ENCODE measurements at places on chromosomes 3 and 15.

- no peak for DNase-seq
Measured at GRCh38 chr3:27718459-27718858, 3.7 kb downstream of the EOMES start.

DNA sequence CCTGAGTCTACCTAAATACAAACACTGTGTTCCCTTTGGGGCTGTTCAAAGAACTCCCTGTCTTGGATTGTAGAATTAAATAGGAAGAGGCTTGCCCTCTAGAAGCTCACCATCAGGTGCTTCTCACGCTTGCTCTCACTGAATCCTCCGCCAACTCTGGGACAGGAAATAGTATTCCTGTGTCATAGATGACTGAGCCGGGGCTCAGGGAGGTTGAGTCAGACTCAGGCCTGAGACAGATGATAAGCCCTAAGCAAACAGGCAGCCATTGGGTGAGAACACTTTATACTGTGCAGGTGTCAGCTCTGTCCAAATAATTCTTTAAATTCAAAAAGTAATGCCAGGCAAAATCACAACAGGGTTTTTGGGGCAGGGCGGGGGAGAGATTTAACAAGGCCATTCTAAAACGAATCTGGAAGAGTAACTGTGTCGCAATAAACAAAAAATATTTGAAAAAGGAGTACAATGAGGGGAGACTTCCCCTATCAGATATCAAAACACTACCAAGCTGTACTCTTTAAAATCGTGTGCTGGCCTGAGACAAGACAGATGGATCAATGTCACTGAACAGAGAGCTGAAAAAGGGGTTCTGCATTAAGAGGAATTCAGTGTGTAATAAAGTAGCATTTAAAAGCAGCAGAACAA is 59.0 kb downstream of the EPHB3 start:
- DNase-seq = no peak

- peak; percentile 85 for DNase-seq
Measured at GRCh38 chr15:99385865-99386264, 134.6 kb downstream of the LRRC28 start.

DNA sequence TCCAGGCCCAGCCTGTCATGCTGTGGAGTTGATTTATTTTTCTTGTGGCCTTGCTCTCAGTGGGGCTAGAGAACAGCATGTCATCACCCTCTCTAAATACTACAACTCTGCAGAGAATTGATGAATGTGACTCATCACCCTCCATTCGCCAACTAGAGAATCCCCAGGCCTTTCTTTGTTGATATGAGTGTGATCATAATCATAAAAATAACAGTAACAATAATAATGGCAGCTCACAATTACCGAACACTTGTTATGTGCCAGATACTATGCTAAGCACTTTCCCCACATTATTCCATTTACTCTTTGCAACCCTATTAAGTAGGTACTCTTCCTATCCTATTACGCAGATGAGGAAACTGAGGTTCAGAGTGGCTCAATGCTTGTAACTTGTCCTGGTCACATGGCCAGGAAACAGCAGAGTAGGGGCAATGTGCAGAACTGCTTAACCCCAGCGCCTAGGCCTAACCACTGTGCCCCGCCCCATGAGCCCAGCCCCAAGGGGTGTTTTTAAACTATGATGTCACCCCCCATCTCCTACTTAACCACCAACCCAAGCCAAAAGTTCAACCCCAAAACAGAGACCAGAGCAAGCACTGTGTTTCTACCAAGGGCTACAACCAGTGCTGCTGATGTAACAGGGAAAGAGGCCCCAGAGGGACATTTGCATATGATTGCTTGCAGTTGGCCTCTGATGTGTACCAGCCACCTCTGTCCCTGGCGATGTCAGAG is 104.5 kb downstream of the ADCY5 start:
- peak; percentile 20 for DNase-seq

DNA sequence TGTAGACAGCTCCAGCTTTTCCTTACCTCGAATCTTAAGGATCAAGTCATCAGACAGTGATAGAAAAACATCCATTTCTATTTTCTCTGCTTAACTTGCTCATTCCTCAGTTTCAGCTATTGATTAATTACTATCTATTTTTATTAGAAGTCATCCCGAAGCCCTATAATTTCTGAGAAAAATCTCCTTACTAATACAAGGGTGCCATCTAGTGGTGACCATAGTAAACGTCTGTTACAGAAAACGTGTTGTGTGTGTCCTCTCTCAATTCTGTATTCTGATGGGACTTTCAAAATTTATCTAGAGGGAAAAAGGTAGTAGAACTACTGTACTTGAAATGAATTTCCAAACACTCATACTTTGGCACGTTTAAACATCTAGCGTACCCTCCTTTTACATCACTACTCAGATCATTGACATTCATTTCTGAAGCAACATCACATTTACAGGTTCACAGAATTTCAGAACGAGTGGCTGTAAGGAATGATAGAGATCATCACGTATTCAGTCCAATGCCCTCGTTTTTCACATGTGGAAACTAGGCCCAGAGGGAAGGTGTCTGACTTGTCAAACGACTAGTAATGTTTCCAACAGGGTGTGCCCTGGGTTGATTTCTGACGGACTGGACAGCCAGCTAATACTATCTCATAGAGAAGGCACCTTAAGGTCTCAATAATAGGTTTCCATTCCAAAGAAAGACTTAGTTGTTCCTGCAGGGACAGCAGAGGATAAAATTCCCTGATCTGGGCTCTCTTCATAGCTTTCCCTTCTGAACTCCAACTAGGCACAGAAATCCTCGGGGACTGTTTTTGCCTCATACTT is 25.6 kb downstream of the HACD2 start:
- DNase-seq = no peak

- no peak for DNase-seq
Measured at GRCh38 chr3:156963096-156963495, 136.9 kb downstream of the LEKR1 start.

DNA sequence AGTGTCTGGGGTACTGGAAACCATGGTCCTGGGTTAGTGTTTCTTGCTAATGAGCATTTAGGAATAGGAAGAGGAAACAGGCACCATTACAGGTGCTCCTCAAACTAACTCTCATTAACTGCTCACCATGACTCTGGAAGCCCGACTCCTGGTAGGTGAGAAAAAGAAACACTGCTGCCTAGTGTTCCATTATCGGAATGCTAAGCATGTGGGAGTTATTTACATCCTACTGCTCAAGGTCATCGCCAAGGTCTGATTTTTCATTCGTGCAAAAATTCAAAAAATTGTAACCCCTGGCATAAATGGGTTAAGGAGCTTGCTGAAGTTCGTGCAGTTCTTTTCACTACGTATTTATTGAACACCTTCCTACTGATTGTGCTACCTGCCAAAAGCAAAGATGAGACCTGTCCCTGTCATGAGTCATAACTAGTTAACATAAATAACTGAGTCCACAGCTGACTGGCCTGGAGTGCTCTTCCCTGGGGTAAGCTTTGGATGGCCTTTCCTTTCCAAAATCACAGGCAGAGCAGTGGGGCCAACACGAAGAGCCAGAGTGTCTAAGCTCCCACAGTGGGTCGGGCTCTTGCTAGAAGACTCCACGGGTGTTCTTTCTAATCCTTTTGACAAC is 22.7 kb upstream of the PAQR5 start:
- DNase-seq = no peak

DNA sequence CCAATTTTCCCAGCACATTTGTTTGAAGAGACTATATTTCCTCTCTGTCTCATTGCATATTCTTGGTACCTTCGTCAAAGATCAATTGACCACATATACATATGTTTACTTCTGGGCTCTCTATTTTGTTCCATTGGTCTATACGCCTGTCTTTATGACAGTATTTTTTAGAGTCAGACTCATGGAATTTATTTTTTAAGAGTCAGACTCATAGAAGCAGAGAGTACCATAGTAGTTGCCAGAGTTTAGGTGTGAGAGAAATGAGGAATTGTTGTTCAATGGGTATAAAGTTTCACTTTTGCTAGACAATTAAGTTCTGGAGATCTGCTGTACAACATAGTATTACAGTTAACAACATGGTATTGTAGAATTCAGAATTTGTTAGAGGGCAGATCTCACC is 27.1 kb downstream of the PLA2G4F start:
- DNase-seq = no peak

- no peak for DNase-seq
Measured at GRCh38 chr3:6222069-6222468, 638.8 kb upstream of the GRM7 start.

GRCh38 chr15:60384053-60384452 is 13.7 kb downstream of the ANXA2 start:
- DNase-seq = no peak

DNA sequence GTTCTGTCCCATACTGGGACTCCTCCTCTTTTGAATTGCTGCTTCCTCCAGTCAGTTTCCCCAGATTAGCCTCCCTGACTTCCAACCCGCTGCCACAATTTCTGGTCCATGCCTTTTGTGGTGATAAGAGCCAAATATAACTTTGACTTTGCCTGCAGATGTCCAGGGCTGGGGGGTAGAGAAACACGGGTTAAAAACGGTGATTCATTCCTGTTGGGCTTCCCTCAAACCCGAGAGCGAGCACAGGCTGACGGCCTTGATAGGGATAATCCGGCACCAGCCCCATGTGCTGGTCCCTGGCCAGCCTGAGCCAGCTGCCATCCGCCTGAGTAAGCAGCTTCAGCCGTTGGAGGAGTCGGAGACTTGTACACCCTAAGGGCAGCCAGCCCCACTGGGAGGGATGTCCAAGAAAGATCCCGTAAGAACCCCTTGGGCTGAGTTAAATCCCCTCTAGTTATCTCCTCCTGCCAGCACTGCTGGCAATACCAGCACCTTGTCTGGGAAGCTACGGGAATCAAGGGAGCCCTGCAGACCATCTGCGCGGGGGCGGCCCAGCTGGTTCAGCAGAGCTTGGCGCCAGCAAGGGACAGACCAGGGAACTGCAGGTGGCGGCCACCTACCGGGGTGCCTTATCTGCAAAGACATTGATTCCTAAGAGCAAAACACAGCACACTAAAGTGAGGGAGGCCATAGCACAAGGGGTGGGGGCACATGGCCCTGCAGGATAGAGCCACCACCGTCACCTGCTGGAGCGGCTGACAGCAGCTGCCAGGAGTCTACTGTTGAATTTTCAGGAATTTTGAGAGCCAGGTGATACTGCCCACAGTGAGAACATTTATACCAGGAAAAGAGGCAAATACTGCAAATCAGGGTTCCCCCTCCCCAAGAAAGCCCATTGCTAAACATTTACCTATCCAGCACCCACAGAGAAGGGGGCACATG is 18.1 kb downstream of the CSPG4 start:
- DNase-seq = peak; percentile 89

- no peak for DNase-seq
Measured at GRCh38 chr3:197592361-197593045, 36.7 kb upstream of the BDH1 start.

DNA sequence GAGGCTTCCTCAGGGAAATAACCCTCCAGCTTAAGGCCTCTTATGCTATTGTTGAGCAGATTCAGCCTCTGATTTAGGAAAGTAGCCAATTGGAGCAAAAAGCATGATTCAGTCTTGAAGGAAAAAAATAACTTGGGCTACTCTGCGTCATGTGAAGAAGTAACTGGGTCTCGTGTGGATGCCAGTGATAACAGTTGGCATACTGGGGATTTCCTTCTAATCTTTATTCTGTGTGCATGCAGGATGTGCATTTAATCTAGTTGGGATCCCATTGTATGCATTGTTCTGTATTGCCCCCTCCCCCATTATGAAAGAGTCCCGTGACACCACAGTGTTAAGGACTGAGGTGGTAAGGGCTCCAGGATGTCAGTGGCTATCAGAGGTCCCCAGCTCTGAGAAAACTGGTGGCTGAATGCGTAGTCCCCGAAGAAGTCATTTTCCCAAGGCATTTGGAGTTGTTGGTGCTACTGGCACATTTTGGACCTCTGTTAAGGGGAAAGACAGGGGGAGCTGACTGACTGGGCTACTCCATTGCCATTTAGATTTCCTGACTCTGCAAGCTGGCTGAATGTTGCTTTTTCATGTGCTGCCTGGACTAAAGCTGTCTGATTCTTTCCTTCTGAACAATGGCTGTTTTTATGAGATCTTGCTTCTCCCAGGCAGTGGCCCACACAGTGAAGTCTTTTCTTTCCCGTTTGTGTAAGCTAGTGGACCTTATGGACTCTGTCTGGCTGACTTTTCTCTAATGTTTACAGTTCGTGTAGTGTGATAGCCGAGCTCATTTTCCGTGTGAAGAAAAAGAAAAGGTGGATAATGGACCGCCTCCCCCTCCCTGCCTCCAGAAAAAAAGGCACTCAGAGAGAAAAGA is 38.4 kb upstream of the TRAK1 start:
- DNase-seq = no peak

DNA sequence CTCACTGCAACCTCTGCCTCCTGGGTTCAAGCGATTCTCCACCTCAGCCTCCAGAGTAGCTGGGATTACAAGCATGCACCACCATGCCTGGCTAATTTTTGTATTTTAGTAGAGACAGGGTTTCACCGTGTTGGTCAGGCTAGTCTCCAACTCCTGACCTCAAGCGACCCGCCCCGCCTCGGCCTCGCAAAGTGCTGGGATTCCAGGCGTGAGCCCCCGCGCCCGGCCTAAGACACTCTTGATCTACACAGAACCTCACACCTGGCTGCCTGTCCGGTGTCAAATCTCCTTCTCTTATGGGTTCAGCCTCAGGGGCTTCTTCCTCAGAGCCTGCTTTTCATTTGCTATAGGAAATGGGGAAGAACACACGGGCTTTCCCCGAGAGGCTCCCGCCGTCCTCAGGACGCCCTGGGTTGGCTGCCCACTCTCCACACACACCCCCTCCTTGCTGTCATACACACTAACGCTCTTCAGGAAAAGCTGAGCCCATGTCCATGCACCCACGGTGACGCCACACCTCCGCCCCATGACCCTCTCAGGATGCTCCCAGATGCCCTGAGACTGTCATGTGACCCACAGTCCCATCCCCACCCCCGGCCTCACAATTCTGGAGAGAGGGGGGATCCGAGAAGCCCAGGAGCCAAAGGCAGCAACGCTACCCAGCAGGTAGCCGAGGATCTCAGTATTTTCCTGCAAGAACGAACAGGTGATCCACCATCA is 10.4 kb downstream of the TMEM44 start:
- peak; percentile 22 for DNase-seq

DNA sequence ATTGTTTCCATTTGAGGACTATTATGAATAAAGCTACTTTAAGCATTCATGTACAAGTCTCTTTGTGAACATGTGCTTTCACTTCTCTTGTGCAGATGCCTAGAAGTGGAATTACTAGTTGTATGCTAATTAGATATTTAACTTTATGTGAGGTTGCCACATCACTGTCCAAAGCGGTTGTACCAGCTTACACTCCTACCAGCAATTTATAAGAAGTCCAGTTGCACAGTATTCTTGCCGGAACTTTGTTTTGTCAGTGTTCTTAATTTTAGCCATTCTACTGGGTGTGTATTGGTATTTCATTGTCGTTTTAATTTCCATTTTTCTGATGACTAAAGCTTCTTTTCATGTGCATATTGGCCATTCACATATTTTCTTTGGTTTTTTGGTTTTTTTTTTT is 29.1 kb downstream of the SEMA3G start:
- DNase-seq = no peak
